Progenitor cell of endocrine pancreas (in vitro differentiated cells): ENCODE measurements at places on chromosomes 2 and 18. TPM values are rescaled to one million over a fixed set of nuclear protein-coding genes. Genes with fewer than 3 reads are reported as not detected.

The MYO5B gene
- total RNA-seq, result 39.1 and 44.1 TPM in 2 replicates

The ATP8B1 gene
- total RNA-seq, result 21.7 and 21.9 TPM in 2 replicates

The SIX3 gene
- total RNA-seq, result not detected in 2 replicates

The DUSP2 gene
- 0.64 and 0.93 TPM in 2 replicates for total RNA-seq

The L3MBTL4 gene
- 8.0 and 11.5 TPM in 2 replicates for total RNA-seq

The VIL1 gene
- total RNA-seq, result 281 and 305 TPM in 2 replicates

The NEU2 gene
- total RNA-seq, result not detected in 2 replicates

The MYL12A gene
- total RNA-seq, result 236 and 256 TPM in 2 replicates

The LAMA1 gene
- 257 and 299 TPM in 2 replicates for total RNA-seq

The FAM237A gene
- not detected in 2 replicates for total RNA-seq

The DSG3 gene
- total RNA-seq, result not detected in 2 replicates

The C2orf72 gene
- total RNA-seq, result 9.7 and 11.1 TPM in 2 replicates
